ENCODE measurements at places on chromosomes 11 and 22.

GRCh38 chr22:50733521-50734342 lies 4.3 kb upstream of the ACR start:
- DNase-seq, result no peak

DNA sequence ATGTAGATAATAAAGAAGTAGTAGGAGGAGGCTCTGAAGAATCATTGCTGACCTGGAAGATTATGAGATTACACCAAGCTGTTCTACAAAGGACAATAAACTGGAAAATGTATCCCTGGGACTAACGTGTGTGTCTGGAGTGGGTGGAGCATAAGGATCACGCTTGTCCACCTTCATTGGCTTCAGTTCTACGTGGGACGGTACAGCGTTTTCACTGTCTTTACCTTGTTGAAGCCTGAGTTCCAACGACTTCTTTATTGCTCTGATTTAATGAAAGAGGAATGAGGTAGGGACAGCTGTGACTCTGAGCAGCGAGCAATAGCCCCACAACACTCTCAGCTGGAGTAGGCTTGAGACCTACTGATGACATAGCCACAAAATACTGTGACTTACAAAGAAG lies 87.0 kb downstream of the ARHGAP42 start:
- DNase-seq, result no peak

DNA sequence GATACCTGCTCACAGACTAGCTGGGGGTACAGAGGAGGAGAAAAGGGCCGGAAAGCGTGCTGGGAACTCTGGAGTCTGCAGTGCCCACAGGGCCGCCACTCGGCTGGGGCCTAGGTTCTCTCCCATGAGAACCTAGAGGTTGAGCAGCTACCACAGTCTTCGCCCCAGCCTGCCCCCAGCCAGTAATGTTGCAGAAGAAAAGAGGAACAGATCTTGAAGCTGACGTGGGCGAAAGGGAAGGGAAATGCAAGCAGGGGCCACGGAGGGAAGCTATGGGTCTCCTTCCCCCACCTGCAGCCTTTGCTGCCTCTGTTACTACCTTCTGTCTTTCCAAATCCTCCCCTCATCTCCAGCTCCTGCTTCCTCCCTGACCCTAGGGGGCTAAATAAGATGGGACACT lies 28.8 kb upstream of the P2RY2 start:
- DNase-seq, result no peak

GRCh38 chr22:44860311-44860710 lies 107.9 kb downstream of the ARHGAP8 start:
- no peak for DNase-seq

DNA sequence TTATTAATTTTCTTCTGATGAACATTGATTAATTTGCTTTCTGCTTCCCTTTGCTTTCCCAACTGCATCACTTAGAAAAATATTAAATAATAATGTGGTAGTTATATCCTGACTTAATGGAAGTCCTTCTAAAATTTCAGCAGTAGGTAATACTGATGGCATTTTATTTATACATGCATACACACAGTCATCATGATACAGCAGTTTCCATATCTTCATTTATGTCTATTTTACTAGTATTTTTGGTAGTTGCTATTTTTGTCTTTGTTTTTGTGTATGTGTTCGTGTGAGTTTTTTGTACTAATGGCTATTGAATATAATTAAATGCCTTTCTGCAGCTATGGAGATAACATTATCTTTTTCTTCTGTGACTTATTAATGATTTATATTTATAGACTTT lies 484.7 kb upstream of the CNTN5 start:
- no peak for DNase-seq

DNA sequence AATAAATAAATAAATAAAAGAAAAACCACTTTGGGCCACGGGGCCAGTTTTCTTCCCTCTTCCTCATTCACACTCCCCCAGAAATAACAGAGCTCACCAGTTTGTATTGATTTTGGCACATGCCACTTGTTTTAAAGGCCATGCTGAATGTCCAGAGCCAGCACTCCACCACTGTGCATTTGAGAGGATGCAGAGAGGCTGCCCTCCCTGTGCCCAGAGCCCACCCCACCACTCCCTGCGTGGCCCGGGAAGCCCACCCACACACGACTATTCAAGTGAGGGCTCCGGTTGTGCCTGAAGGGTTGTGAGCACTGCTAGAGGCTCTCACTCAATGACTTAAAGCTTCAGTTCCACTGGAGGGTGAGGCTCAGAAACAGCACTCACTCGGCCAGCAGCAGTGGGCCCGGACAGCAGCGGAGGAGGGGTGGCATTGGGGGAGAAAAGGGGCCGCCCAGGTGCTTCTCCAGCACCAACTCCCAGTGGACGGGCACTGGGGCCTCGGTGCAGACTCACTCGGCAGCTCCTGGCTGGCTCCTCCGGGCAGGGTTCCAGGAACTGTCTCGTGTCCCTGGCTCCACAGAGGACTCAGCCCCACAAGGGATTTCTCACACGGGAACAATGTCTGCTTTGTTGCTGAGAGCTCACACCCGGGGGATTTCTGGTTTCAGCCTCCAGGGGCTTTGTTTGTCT lies 112.7 kb downstream of the SHANK2 start:
- no peak for DNase-seq

GRCh38 chr22:41487037-41487935 lies 18.4 kb downstream of the ACO2 start:
- DNase-seq, result no peak

- no peak for DNase-seq
Measured at GRCh38 chr11:2095542-2095941, 43.6 kb downstream of the IGF2 start.

- DNase-seq, result no peak
Measured at GRCh38 chr22:47592791-47593190, 830.3 kb downstream of the TBC1D22A start.

GRCh38 chr11:46112961-46113607 lies 8.2 kb downstream of the PHF21A start:
- no peak for DNase-seq

DNA sequence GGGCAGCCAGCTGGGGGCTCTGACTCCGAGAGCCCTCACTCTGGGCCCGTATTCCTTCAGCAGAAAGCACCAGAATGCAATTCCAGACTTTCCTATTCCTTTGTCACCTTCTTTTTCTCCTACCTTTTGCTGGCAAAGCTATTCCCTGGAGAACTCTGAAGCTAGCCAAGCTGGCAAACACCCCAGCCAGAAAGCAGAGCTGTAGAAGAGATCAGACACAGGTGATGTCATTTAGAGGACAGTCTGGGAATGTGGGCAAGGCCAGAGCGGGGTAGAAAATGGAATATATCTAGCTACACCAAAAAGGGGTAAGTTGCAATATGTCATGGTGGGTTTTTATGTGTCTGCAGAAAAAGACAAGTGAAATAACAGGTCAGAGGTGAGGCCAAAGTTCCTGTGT lies 205.1 kb downstream of the NXPE2 start:
- no peak for DNase-seq

- DNase-seq, result no peak
Measured at GRCh38 chr11:115303929-115304531, 200.2 kb downstream of the CADM1 start.
